ENCODE measurements at places on chromosomes 2 and 18.

DNA sequence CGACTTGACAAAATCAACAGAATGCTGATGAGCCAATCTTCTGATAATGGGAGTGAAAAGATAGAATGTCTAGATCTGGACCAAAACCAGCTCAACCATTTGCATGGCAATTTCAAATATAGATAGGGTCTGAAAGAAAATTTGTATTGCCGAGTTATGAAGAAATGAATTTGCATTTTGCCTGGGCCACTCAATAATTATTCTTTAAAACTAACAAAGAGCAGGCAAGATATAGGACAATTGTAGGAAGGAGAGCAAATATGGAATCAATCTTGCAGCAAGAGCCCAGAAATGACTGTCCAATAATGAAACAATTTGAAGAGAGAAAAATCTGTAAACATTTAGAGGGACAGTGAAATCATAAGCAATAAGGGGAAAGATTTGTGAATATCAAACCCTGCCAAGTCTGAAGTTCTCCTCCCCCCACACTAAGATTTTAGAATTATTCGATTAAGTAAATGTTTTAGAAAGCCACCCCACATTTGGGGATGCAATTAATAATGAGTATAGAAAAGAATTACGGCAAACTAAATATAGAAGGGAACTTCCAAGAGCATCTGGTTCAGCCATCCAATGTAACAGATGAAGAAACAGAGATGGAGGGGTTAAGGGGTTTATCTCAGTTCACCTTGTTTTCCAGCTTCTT is 377.4 kb downstream of the SETBP1 start:
- DNase-seq: no peak

- DNase-seq: no peak
These were observed 1539.8 kb upstream of the PIK3C3 start for GRCh38 chr18:40415176-40415791.

GRCh38 chr2:215138479-215138878 is at the start of gene ABCA12:
Gene ABCA12, minus strand, starts transcription at chr2:215138626. Its CDS starts 418 bp downstream, at chr2:215138208.
- no peak for DNase-seq

DNA sequence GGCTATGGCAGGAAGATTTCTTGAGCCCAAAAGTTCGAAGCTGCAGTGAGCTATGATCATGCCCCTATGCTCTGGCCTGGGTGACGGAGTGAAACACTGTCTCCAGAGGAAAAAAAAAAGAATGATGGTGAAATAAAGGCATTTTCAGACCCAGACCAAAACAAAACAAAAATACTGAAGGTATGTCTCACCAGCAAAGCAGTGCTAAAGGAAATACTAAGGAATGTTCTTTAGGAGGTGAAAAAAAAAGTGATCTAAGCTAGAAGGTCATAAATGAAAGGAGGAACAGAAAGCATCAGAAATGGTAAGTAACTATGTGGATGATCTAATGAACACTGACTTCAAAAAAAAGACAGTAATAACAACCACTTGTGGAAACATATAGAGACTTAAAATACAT is 18.7 kb downstream of the SS18 start:
- DNase-seq: no peak

- DNase-seq: no peak
These were observed 1.7 kb downstream of the FAP start for GRCh38 chr2:162241571-162241970.

- no peak for DNase-seq
These were observed 523.0 kb downstream of the TXNL1 start for GRCh38 chr18:56115071-56116015.

- DNase-seq: no peak
These were observed 77.5 kb downstream of the NCK2 start for GRCh38 chr2:105822186-105822585.

- no peak for DNase-seq
These were observed 5.2 kb upstream of the CHCHD5 start for GRCh38 chr2:112579241-112579640.

GRCh38 chr2:71460595-71461303 is 7.4 kb downstream of the DYSF start:
- DNase-seq: peak; percentile 33

DNA sequence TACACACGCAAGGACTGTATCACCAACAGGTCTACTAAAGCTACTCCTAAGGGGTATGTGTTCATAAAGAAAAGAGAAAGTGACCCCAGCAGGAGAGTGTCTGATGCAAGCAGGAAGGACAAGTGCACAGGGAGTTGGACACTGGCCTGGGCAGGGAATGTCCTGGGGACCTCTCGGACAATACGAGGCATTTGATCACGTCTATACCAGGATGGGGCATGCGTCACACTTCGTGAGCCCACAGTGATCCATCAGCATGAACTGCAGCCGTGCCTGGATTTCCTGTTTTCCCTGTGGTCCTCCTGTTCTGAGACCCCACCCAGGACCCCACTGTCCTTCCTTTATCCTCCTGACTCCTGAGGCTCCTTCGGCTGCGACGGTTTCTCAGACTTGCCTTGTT is 113.9 kb downstream of the HDAC4 start:
- DNase-seq: peak; percentile 23

GRCh38 chr2:33477473-33478468 is 1.3 kb downstream of the RASGRP3 start:
- no peak for DNase-seq

GRCh38 chr2:219766658-219767057 is 139.2 kb downstream of the SLC4A3 start:
- DNase-seq: no peak

GRCh38 chr2:134988994-134989605 is 58.1 kb downstream of the MAP3K19 start:
- no peak for DNase-seq

- no peak for DNase-seq
These were observed 19.1 kb upstream of the AFTPH start for GRCh38 chr2:64504774-64505720.

- no peak for DNase-seq
These were observed 200.9 kb downstream of the SETBP1 start for GRCh38 chr18:44881461-44882162.

- DNase-seq: no peak
These were observed 69.3 kb upstream of the MCFD2 start for GRCh38 chr2:46984642-46985476.

- no peak for DNase-seq
These were observed 31.6 kb downstream of the AOX1 start for GRCh38 chr2:200617156-200618053.

- no peak for DNase-seq
These were observed 116.9 kb downstream of the EPHA4 start for GRCh38 chr2:221455214-221455613.

- no peak for DNase-seq
These were observed 26.7 kb downstream of the ZEB2 start for GRCh38 chr2:144493027-144493809.

GRCh38 chr18:12679183-12679786 is 21.4 kb upstream of the SPIRE1 start:
- no peak for DNase-seq

All from dorsolateral prefrontal cortex (tissue), 122 donors.